ENCODE measurements at places on chromosomes 1 and 21.

- DNase-seq: no peak
Measured at GRCh38 chr1:119453021-119453420, 38.1 kb downstream of the HSD3B2 start.

- DNase-seq: no peak
Measured at GRCh38 chr1:238191170-238191569, 300.4 kb upstream of the ZP4 start.

- DNase-seq: no peak
Measured at GRCh38 chr1:31501505-31501904, 74.8 kb upstream of the TINAGL1 start.

DNA sequence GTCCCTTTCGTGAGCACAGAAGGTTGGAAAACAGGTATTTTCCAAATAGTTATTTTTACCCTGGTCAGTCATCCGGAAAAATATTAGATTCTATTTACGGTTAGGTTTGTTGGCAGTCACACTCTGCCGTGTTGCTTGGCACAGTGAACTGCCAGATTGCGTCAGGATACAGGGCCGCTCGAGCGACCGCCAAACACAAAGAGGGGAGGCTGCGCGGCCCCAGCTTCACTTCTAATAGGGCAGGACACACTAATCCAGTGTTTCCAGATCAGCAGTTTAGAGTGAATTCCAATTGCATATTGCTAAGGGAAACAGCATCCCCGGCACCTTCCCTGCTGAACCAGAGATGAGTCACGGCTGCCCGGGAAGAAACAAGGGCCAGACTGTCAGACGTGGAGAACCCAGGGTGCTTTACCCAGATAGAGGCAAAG, 22.9 kb downstream of the UMODL1 start:
- DNase-seq: peak; percentile 75

- DNase-seq: no peak
Measured at GRCh38 chr1:191541758-191542157, 616.5 kb upstream of the RGS18 start.

GRCh38 chr1:174209347-174210187, 50.2 kb downstream of the RABGAP1L start:
- no peak for DNase-seq
